ENCODE measurements at places on chromosomes 3 and 15.

GRCh38 chr3:156665291-156665690 is 9.1 kb upstream of the TIPARP start:
- DNase-seq, result no peak

DNA sequence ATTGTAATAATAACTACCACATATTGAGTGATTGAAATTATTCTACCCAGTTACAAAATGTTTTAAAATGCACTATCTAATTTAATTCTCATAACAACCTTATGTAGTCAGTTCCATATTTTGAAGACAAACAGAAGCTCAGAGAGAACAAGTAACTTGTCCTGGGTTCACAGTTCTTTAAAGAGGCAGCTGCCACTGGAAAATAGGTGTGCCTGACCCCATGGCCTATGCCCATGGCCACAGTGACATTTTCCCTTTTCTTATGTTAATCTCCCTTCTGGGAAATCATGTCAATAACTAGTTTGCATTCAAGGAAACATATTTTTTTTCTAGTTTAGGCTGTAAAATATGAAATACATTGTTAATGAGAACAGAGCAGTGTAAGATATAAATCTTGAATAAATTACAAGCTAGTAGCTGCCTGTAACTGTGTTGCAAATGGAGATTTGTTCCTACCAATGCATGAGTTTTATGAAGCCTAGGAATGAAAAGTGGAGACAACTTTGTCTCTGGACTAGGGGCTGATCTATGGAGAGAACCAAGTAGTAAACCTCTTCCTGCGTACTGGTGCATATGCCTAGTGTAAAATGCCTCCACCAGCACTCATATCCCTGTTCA is 1018.0 kb downstream of the NTRK3 start:
- DNase-seq, result no peak

DNA sequence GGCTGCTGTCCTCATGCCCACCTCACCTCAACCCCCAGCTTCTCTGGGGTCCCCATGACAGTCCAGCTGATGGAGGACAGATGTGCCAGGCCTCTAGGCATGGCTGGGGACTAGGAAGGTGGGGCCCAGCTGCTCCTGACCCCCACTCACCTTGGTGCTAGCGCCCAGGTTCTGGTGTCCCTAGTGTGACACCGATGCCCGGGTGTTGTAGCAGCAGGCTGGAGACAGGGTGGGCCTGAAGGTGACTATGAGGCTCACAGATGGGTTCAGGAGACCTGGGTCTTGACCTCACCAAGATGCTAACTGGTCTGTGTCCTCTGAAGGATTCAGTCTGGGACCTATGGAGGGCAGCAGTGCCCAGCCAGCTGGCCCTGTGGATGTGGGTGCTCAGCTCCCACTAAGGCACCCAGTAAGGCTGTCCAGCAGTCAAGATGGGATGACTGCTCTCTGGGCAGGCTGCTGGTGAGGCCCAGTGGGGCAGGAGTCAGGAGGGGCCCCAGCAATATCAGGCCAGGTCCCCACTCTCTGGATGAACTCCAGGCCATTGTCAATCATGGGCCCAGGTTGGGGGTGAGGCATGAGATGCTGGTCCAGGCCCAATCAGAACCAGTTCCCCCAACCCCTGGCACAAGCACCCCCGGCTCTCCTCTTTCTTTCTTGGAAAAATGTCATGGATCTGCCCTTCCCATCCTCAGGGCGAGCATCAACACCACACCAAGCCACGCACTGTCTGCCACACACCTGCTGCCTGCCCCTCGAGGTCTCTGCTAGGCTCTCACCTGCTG is 33.0 kb downstream of the ALDH1L1 start:
- no peak for DNase-seq

GRCh38 chr15:100026041-100026440 is 292.8 kb upstream of the LYSMD4 start:
- no peak for DNase-seq

DNA sequence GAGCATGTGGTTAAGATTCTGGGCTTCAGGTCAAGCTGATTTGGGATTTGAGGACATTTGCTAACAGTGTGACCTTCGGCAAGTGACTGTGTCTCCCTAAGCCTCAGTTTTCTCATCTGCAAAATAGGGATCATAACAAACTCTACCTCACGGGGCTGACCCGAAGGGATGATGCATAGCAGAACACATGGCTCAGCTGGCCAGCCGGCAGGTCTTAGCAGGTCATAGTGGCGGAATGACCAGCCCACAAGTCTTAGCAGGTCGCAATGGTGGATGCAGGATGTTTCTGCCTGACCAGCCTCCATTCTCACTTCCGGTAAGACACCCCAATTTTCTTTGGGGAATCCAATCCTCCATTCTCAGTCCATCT is 63.3 kb downstream of the IQSEC1 start:
- no peak for DNase-seq

DNA sequence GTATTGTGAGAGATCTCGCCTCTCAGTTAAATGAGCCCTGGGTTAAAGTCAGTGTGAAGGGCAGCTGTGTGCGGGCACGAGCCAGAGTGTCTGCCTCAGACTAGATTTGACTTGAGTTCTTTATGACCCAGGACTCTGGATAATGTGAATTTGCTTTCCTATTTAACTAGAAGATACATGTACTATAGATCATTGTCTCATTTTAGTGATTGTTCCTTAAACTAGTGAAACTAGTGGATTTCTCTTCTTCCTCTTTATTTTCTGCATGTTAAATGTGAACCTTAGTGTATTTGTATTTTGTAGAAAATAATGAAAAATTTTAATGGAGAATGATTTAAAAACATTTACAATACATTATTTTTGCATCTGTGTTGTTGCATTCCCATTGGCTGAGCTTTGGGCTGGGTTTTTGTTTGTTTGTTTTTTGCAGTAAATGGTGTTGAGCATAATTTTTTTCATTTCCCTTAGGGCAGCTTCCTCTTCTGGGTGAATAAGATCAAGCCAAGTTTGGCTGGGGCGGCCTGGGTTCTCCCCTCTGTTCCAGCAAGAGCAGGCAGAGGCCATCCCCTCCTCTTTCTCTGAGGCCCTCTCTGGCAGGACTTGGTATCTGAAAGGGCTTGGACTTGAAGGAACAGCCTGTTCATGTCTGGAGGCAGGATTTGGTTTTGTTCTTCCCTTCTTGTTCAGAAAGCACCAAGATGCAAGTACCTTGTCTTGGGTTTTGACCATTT is 15.0 kb downstream of the GCSAM start:
- no peak for DNase-seq

- no peak for DNase-seq
Observed at GRCh38 chr15:64582202-64582601, 121.8 kb downstream of the ZNF609 start.

DNA sequence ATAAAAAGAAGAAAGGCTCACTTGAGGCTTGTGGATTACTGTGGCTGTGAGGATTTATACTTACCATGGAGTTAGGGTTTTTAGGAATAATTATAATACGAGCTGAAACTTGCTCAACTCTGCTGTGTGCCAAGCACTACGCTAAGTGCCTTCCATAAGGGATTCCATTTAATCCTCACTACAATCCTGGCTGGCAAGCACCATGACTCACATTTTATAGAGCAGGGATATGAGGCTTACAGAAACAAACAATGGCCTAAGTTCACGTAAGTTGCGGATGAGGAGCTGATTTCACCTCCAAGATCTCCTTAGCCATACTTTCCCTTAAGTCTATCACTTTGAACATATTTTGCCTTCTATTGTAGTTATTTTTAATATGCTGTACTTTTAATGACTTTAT is 43.9 kb upstream of the ARL8B start:
- no peak for DNase-seq

DNA sequence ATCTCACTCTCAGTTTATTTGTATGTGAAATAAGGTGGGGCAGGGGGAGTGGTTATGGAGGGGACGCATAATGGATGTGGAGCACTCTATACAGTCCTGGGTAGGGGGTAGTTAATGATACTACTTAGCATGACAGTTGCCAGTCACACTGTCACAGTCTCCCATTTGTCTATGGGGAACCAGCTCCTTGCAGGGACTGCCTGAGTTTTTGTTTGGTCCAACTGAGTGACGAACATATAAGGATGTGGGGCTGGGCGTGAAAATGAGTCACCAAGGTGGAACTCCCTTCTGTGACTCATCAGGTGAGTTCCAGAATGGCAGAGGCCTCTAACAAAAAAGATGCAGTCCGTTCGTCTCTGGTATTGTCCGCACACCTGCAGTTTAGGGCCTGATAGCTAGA is 235.3 kb upstream of the ST8SIA2 start:
- no peak for DNase-seq

- no peak for DNase-seq
Observed at GRCh38 chr3:134864636-134865035, 69.6 kb downstream of the EPHB1 start.

GRCh38 chr3:148233403-148233802 is 464.3 kb upstream of the AGTR1 start:
- no peak for DNase-seq

- DNase-seq, result no peak
Observed at GRCh38 chr3:66449411-66449974, 51.3 kb downstream of the LRIG1 start.

DNA sequence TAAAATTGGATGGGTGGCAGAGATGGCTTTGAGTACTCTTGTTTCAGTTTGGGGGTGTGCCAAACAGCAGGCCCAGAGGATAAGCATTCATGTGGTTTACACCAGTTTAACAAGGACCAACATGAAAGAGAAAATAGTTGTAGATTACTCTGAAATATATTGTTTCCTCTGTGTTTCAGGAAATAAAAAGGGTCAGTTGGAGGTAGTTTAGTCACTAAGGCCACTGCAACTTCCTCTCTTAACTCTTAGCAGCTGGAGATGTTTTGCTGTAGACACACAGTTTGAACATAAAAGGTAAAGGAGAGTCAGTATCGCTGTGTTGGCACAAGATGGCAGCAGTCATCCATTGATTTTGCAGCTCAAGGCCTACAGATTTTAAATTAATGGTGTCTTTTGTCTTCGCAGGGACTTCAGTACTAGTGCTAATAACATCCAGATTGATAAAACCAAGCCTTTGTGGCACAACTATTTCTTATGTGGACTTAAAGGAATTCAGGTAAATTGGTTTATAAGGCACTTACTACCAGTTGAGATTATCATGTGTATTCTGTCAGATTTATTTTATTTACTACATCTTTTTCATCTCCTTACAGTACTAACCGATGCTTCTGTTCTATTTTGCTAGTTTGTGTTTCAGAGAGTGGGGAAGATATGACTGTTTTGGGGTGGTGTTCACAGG is 65.5 kb downstream of the GALK2 start:
- no peak for DNase-seq

DNA sequence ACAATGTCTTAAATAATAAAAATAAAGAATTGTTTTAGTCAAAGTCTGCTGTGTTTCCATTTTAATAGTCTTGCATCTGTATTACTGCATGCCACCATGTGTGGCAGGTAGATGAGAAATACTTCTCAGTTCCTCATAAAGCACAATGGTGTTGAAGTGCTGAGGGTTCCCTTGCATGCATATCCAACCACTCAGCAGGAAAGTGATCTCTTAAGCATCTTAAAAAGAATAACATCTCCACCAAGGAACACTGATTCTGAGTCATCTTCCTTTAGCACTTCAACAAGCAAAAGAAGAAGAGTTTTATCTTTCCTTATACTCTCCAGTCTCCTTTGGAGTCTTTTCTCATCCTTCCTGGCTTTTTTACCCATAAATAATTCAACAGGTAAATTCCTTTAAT is 602.0 kb downstream of the TBL1XR1 start:
- no peak for DNase-seq

DNA sequence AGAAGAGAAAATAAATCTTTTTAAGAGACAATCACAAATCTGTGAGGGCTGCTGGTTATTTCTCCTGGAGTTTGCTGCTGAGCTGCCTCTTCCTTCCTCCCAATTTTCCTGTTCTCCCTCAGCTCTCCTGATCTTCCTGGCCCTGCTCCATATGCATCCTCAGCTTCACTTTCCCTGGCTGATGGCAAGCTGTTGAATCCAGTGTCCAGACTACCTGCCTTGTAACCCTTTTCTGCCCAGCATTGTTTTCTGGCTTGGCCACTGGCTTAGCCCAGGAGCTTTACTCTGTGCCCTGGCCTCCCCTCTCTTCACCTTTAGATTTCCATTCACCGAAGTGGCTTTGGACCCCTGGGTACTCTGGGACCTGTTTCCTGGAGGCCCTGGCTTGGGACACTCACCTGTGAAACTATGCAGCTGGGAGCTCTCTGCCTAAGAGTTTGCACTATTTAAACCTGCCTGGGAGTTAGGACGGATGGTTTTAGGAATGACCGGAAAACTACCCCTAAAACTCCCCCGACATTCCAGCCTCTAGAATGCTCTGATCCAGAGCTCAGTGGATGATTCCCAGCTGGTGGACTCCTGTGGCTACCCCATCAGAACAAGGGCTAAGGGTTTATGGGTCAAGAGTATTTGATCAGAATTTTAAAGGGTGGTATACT is 90.0 kb downstream of the RBPMS2 start:
- DNase-seq, result no peak

DNA sequence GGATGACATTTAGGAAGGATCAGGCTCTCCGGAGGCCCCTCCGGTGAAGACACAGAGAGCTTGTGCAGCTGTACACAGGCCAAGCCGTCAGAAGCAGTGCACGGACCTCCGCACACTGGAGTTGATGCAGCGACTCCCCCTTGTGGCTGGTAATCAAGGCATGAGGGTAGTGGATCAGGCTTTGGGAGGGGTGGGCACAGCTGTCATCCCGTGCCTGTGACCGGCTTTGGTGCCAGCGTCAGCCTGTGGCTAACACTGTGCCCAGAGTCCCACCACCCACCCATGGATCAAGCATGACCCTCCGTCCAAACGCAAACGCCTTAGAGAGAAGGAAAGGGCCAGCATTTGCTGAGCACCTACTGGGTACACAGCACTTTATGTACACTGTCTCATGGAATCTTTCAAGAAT is 8.2 kb upstream of the GRIP2 start:
- no peak for DNase-seq

DNA sequence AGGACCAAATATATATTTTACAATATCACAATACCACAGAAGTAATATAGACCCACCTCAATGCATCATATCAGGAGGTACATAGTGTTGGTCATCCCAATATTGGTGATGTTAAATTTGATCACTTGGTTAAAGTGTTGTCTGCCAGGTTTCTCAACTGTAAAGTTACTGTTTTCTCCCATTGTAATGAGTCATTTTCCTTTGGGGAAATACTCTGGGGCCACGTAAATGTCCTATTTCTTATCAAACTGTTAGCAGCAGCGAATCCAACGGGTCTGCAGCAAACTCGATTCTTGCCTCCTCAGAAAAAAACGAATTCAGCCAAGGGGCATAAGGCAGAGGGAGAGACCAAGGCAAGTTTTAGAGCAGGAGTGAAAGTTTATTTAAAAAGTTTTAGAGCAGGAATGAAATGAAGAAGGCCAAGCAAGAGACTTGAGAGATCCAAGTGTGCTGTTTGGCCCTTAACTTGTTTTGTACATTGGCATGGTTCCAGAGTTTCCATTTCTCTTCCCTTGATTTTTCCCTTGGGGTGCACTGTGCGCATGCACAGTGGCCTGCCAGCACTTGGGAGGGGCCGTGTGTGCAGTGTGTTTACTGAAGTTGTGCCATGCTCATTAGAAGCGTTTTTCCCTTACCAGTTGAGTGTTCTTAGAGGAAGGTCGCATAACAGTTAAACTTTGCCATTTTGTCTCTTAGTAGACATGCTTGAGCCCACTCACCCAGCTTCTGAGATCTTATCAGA is 512.5 kb downstream of the AGBL1 start:
- DNase-seq, result no peak
